ENCODE measurements at places on chromosomes 16 and 17.

GRCh38 chr16:21598701-21599121, 666 bp upstream of the METTL9 start:
- no peak for DNase-seq

DNA sequence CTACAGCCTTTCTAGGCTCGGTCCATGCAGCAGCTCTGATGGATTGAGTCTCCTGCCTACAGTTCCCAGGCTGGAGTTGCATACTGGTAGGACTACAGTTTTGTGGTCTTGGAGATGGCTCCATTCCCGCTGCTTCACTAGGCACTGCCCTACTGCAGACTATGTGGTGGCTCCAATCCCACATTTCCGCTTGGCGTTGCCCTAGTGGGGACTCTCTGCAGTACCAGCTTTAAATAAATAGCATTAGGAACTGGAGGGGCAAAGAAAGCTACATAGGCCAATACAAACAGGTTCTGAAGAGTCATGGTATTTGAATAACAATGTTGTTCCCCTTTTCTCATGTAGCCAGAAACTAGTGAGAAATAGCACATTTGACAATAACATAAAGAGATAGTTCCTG, 5.4 kb upstream of the GOSR2 start:
- no peak for DNase-seq

DNA sequence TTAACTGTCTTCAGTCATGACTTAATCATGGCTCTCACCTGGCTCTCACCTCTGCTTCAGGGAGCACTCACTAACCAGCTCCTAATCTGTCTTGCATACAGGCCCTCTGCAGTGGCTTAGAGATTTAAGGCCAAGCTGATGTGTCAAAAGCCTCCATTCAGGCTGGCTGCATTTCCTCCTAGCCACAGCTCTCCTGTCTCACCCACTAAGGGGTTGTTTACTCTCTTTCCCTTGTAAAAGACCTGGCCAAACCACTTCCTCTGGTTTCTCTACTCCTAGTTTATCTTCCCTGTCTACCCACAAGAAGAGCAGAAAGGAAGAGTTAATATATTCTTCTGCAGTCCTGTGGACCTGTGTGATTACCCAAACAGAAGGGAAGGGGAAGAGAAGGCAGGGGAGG, 9.3 kb upstream of the ASIC2 start:
- DNase-seq = no peak

DNA sequence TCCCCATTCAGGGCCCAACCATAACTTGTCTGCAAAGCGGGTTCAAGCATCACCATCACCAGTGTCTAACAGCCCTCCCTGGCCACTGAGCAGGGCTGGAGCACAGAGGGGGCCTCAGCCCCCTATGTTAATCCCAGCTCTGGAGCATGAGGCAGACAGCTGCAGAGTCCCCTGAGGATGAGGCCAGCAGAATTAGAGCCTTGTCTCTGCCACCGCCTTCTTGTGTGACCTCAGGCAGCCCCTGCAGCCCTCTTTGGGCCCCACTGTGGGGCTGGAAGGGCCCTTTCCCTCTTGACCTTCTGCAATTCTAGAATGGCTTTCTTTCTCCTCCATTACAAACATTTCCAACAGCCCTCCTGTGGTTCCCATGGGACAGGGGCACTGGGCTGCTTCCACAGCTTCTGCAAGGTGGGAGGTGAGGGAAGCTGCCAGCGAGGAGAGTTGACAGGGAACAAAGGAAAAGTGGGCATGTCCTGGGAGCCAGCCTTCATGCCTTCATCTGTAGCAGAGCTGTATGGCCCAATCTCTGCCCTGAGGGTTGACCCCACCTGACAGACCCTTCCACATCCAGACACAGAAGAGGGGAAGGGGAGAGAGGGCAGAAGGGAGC, 65.7 kb downstream of the TMEM132E start:
- no peak for DNase-seq

DNA sequence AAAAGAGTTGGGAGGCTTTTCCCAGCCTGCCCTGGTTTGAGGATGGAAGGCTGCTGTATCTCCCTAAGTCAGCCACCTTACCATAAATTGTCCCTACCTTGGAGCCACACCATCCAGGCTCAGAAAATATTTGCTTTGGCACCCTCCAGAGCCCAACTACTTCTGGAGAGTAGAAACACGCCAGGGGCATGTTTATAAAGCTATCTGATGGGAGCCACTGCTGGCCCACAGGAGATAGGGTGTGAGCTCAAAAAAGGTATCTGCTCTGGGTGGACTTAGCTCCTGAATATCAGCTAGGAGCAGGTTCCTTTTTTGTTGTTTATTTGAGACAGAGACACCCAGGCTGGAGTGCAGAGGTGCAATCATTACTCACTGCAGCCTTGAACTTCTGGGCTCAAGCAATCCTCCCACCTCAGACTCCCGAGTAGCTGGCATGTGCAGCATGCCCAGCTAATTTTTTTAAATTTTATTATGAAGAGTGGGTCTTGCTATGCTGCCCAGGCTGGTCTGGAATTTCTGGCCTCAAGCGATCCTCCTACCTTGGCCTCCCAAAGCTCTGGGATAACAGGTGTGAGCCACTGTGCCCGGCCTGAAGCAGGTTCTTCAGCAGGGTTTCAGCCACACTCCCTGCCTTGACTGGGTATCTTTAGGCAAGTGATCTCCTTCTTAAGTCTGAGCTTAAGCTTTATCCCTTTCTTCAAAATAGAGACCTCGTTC, 147.1 kb downstream of the SALL1 start:
- DNase-seq = no peak

- DNase-seq = no peak
These were observed 19.9 kb upstream of the MRPS23 start for GRCh38 chr17:57869617-57870282.

DNA sequence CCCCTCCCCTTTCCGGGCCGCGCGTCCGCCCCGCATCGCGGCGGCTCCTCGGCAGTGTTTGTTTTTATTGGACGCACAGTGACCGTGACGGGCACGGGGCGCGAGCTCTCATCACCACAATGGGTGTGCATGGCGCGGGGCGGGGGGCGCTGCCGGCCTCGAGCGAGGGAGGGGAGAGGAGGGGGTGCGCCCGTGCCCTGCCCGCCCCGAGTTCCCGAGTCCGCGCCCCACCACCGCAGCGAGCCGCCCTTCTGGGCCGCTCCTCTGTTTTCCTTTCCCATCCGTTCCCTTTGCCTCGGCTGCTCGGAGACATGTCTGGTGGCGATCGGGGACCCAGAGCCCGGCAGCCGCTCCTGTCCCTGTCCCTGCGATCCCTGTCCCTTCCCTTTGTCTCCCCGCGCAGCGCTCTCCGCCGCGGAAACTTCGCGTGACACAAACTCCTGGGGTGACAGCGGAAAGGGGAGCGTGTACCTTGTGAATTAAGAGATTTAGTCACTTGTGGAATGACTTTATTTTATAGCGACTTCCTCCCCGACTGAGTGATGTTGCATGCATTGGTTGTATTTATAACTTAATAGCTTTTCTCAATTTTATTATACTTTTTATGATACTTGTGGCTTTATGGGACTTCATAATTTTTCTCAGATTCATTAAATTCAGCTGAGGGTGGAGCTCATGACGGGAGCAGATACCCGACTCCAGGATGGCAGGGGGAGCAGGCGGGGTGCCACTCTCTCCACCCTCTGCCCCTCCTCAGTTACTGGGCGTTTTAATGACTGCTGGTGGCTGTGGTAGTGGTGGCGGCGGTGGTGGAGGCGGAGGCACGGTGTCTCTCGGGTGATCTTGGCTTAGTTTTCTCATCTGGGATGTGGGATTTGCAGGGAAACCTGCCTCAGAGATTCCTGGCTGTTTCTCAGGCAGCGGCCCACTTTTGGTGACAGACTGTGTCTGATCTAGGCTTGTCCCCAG, 40.8 kb downstream of the MRM1 start:
- DNase-seq = no peak

DNA sequence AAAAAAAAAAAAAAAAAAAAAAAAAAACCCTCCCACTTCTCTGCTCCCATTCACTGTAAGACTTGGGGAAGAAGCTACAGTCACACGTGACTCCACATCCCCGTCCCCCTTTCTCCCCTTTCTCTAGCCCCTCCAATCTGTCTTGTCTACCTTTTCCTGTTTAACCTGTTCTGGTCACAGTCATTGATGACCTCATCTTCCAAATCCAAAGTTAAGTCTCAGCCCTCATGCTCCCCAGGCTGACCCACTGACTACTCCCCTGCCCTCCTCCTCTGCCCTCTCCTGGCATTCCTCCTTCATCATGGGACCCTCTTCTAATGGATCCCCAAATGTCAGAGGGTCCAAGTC, 1.6 kb upstream of the CDH5 start:
- no peak for DNase-seq

- DNase-seq = no peak
These were observed 12.3 kb upstream of the PKMYT1 start for GRCh38 chr16:2992383-2993081.

DNA sequence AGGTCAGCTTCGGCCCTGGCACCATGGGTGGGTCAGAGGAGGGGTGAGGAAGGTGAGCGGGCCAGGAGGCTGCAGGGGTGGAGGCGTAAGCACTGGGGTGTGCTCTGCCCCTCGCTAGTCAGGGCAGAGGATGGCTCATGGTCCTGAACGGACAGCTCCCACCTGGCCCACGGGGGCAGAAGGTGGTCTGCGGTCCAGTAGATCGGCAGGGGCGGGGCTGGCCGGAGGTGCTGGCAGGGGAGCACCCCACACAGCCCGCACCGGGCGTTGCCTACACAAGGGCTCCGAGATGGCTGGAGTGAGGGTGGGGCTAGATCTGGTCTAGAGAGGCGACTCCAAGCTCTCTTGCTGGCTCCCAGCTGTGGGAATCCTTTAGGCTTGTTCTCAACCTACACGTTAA, 8.2 kb downstream of the NPTX1 start:
- DNase-seq = no peak

DNA sequence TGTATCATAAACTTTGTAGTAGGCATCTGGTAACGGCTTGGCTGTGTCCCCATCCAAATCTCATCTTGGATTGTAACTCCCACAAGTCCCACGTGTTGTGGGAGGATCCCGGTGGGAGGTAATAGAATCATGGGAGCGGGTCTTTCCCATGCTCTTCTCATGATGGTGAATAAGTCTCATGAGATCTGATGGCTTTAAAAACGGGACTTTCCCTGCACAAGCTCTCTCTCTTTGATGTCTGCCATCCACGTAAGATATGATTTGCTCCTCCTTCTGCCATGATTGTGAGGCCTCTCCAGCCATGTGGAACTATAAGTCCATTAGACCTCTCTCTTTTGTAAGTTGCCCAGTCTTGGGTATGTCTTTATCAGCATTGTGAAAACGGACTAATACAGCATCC, 248.7 kb downstream of the SNX29 start:
- DNase-seq = no peak

- no peak for DNase-seq
These were observed 74.1 kb downstream of the MPRIP start for GRCh38 chr17:17116406-17116805.

GRCh38 chr17:66522591-66523272, 220.3 kb downstream of the PRKCA start:
- no peak for DNase-seq

DNA sequence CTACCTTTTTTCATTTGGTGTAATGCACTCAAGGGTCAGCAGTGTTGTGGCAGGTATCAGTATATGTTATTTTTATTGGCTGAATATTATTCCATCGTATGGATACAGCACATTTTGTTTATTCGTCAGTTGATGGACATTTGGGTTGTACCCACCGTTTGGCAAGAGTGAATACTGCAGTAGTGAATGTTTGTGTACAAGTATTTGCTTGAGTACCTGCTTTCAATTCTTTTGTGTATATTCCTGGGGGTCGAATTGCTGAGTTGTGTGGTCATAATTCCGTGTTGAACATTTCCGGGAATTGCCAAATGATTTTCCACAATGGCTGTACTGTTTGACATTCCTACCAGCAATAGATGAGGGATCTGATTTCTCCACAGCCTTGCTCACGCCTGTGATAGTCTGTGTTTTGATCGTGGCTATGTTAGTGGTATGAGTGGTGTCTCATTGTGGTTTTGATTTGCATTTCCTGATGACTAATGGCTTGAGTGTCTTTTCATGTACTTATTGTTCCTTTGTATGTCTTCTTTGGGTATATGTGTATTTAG, 108.4 kb downstream of the OR1D5 start:
- DNase-seq = no peak

- no peak for DNase-seq
These were observed 218.8 kb downstream of the C16orf95 start for GRCh38 chr16:87098361-87098760.

DNA sequence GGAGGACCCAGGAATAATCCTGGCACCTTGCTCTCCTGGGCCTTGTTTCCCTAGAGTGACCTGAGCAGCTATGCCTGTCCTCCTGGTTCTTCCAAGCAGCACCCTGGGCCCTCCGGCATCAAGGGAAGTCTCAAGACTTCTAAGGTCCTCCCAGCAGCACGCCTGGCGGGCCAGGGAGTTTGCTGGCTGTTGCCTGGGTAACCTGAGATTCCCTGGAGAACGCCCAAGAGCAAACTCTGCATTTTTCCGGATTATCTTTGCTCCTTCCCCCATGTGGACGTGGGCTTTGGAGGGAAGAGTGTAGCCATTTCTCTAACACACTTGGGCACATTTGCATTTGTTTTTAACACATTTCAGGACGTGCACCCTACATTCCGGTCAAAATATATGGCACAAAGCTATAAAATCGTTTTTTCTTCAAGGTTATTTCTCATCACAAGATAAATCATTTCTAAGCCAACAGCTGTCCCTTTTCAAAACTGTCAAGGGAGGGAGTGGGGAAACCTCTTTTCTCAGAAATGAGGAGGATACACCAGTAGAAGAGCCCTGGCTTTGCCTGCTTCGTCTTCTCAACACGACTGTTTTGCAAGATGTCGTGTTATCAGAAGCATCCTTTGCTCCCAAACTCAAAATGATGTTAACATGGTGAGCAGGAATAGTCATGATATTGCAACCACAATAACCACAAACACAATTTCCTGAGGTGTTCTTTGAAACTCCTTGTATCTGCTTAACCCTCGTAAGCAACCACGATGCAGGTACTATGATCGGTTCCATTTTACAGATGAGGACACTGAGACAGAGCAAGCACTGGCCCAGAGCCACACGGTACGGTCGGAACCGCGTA, 116.5 kb downstream of the ADCY9 start:
- no peak for DNase-seq

DNA sequence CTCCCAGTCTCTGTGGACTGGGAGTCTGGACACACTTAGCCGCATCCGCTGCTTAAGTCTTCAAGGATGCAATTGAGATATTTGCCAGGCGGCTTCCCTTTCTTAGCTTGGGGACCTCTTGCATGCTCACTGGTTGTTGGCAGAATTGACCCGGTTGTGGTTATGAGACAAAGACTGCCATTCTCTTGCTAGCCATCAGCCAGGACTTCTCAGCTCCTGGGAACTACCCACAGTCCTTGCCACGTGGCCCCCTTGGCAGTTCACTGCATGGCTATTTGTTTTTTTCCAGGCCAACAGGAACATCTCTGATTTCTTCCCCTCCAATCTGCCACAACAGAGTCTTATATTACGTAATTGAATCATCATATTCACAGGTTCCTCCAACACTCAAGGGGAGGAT, 25.5 kb downstream of the CACNG4 start:
- no peak for DNase-seq

GRCh38 chr16:75000481-75001081, 1.8 kb downstream of the ZNRF1 start:
- DNase-seq = no peak

GRCh38 chr17:71760062-71760720, 360.6 kb upstream of the SOX9 start:
- DNase-seq = no peak

- DNase-seq = peak; percentile 31
These were observed 34.7 kb downstream of the ADCY9 start for GRCh38 chr16:4081521-4082021.

All from CD4-positive, alpha-beta memory T cell (primary cell).